ENCODE measurements at places on chromosomes 4 and X. TPM values are rescaled to one million over a fixed set of nuclear protein-coding genes. Genes with fewer than 3 reads are reported as not detected.

DNA sequence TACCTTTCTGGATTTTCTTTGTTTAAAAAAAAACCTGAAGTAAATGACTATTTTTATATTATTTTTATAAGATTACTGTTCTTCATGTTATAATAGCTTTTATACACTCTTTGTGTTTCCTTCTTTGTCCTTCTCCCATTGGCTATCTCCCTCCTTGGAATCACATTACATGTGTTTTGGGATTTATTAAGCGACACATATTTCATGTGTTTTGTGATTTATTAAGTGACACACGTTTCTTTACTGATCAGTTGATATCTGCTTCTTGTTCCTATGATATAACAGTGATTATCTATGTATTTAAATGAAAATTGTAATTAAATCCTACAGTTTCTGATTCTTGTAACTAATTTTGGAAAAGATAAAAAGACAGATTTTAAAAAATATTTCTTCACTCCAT is 817.3 kb upstream of the AGA start:
- no peak overlapping the region for H3K4me3 ChIP-seq
- H3K36me3 ChIP-seq, result no peaks in the 10 kb centered on the region
- no peaks in the 10 kb centered on the region for H3K27me3 ChIP-seq
- no peak overlapping the region for H3K27ac ChIP-seq
- no peaks in the 10 kb centered on the region for H3K4me1 ChIP-seq
- no peak for DNase-seq

DNA sequence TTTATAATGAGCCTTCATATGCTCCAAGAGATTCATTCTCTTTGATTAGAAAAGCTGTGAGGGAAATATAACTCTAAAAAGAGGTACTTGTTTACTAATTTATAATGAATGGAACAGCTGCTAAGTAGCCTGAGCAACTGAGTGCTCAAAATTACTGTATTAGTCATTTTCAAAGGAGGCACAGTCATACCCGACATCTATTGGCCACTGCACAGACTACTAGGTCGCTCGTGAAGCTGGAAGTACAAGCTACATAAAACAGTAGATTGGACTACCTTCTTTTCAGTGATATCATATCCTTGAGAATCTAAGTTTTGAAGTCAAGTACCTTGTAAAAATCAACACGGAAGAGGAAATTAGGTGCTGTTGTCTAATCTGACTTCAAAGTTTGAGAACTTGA is 52.0 kb upstream of the GLRB start:
- no peaks in the 10 kb centered on the region for H3K4me1 ChIP-seq
- no peak overlapping the region for H3K4me3 ChIP-seq
- H3K27me3 ChIP-seq, result no peaks in the 10 kb centered on the region
- no peaks in the 10 kb centered on the region for H3K36me3 ChIP-seq

DNA sequence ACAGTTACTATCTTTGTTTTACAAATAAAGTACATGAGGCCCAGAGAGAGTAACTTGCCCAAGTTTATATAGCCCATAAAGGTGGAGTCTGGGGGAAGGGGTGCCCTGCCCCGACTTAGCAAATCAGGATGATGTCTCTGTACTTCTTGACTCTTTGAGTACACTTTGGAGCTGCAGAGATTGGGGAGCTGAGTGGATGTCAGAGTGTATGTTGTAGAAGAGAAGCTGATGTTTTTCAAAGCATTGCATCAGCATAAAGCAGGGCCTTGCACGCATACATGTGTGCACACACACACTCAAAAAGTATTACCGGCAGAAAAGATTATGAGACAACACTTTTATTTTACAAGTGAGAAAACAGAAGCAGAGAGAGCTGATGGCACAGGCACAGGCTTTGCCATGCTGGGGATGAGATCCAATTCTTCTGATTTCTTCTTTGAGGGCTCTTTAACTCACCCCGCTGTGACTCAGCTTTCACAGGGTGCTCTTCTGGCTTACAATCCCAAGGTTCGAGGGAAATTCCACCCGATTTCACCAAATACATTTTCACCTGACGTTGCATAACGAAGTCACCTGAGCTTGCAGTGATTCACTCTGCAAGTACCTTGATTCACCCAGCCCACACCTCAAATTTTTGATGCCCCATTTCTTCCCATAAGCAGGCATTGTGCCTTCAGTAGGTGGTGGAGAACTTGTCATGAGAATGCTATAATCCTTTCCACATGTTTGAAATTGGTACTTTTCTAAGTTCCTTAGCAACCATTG is 292.8 kb upstream of the BOD1L1 start:
- H3K27ac ChIP-seq, result no peak overlapping the region
- no peak overlapping the region for H3K4me3 ChIP-seq
- H3K36me3 ChIP-seq, result no peaks in the 10 kb centered on the region
- no peaks in the 10 kb centered on the region for H3K27me3 ChIP-seq
- DNase-seq, result no peak

- H3K4me1 ChIP-seq, result no peaks in the 10 kb centered on the region
- H3K36me3 ChIP-seq, result no peaks in the 10 kb centered on the region
- no peak for DNase-seq
- H3K4me3 ChIP-seq, result no peak overlapping the region
Measured at GRCh38 chrX:118594697-118595420, 99.2 kb downstream of the DOCK11 start.

- no peak for DNase-seq
- no peaks in the 10 kb centered on the region for H3K4me1 ChIP-seq
- no peak overlapping the region for H3K4me3 ChIP-seq
- H3K36me3 ChIP-seq, result no peaks in the 10 kb centered on the region
- no peak overlapping the region for H3K27ac ChIP-seq
Measured at GRCh38 chr4:112882286-112882685, 167.2 kb upstream of the ANK2 start.

- no peaks in the 10 kb centered on the region for H3K36me3 ChIP-seq
- no peaks in the 10 kb centered on the region for H3K4me1 ChIP-seq
- no peak for DNase-seq
- no peak overlapping the region for H3K4me3 ChIP-seq
Measured at GRCh38 chrX:68415316-68415715, 18.0 kb downstream of the OPHN1 start.

- no peak overlapping the region for H3K4me3 ChIP-seq
- no peaks in the 10 kb centered on the region for H3K27me3 ChIP-seq
- H3K36me3 ChIP-seq, result no peaks in the 10 kb centered on the region
- no peaks in the 10 kb centered on the region for H3K4me1 ChIP-seq
Measured at GRCh38 chr4:113708250-113708649, 53.3 kb downstream of the CAMK2D start.

DNA sequence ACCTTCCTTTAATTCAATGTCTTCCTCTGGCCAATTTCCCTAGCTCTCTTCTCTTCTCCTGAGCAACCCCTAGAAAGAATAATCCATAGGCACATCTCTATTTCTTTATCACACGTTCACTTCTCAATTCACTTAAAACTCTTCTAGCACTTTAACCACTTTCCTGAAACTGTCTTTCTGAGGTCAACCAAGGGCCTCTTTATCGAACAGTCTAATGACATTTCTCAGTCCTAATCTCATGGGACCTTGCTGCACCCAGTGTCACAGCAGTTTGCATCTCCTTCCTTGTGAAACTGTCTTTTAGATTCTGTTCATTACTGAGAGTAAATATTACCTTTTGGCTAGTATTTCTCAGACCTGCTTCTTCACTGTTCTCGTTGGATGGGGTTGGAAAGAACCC is 285.3 kb upstream of the RASGEF1B start:
- no peak overlapping the region for H3K27ac ChIP-seq
- H3K36me3 ChIP-seq, result no peaks in the 10 kb centered on the region
- H3K4me1 ChIP-seq, result no peaks in the 10 kb centered on the region

GRCh38 chrX:119218198-119218597 is 17.9 kb upstream of the PGRMC1 start:
- H3K4me3 ChIP-seq, result no peak overlapping the region
- no peaks in the 10 kb centered on the region for H3K27me3 ChIP-seq
- H3K36me3 ChIP-seq, result no peaks in the 10 kb centered on the region
- no peak for DNase-seq

DNA sequence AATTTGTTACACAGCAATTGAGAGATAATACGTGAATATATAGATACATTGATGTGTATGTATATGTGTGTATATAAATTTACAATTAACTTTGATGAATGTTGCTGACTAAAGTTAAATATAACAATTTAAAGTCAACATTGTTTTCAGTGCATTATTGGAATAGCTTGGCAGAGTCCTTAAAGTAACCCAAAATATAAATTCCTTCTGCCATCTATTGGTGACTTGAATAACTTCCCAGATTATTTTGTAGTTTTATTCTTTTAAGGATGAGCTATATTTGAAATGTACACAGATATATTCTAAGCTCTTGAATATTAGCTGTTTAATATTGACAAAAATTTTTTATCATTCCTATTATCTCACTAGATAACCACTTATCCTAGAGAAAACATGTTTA is 298.2 kb upstream of the FSTL5 start:
- H3K4me1 ChIP-seq, result no peaks in the 10 kb centered on the region
- H3K27me3 ChIP-seq, result no peaks in the 10 kb centered on the region
- no peak overlapping the region for H3K27ac ChIP-seq

Gene PPEF2
- not detected for total RNA-seq

Gene SRD5A3
- 10.6 TPM for total RNA-seq

Gene DIPK2B
- 25.2 TPM for total RNA-seq

Gene TDO2
- 1.3 TPM for total RNA-seq

Gene MAPK10
- total RNA-seq, result 54.5 TPM

Gene RBM46
- total RNA-seq, result not detected

Gene ZNF732
- total RNA-seq, result not detected

Gene DDX53
- not detected for total RNA-seq

Gene TMEM144
- total RNA-seq, result 9.8 TPM
